ENCODE measurements at places on chromosomes 6 and 20.

DNA sequence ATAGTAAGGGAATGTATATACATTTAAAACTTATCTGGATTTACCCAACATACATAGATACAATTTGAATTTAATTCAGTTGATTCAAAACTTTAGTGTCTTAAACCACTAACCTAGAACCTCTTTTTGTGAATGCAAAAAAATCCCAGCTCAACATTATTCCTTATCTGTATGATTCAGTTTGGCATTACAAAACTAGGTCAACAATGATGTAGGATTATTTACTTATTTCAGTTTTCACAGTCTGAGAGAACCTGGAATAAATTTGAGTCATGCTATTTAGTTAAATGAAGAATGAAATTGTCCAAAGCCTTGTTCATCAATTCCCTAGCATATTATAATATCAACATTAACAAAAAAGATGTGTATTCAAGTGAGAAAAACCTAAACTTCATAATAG is 7.4 kb upstream of the PLCB1 start:
- no peak for DNase-seq

DNA sequence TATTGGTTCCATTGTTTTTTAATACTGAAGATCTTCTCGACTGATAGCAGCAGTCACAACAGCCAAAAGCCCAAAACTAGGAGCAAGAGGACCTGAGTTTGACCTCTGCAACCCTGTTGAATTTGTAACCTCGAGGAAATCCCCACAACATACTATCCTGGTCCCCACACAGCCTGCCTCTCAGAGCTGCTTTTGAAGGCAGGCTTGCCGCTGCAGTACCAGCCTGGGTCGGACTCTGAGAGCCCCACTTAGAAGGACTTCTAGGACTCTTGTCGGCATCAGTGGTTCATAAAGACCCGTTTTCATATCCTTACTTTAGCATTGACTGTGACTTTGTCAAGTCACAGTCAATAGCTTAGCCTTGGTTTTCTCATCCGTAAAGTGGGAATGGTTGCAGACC is 49.3 kb downstream of the EBF4 start:
- DNase-seq = no peak

- DNase-seq = no peak
Measured at GRCh38 chr20:40743141-40743775, 54.2 kb upstream of the MAFB start.

DNA sequence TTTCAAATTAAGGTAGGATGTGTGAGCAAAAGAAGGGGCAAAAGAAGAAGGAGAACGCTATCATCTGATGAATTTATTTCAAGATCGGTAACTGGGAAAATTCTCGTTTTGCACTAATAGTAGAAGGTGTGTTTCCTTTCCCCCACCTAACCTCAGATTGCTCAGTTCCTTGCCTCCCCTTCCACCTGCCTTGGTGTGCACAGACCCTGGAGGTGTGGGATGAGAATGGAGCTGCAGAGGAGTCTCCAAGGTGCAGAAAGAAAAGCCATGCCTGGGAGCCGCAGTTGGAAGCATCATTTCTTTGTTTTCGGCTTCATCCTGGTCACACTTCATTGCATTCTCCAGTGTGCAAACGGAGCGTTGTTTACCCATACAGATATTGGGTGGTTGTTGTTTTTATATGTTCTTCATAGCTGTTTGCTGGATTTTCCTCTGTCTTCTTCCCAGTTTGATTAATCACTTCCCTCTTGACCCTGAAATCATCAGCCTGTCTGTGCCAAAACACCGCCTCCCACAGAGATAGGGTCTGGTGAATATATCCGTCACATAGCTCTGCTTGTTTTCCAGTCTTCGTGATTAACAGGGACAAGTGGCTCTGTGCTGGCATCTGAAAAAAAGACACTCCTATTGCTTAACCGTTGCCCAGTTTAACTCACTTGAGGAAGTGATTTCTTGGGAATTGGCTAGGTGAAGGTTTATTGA is 40.2 kb upstream of the NEDD9 start:
- peak; percentile 20 for DNase-seq

- no peak for DNase-seq
Measured at GRCh38 chr6:46906776-46907175, 15.0 kb downstream of the ADGRF5 start.

DNA sequence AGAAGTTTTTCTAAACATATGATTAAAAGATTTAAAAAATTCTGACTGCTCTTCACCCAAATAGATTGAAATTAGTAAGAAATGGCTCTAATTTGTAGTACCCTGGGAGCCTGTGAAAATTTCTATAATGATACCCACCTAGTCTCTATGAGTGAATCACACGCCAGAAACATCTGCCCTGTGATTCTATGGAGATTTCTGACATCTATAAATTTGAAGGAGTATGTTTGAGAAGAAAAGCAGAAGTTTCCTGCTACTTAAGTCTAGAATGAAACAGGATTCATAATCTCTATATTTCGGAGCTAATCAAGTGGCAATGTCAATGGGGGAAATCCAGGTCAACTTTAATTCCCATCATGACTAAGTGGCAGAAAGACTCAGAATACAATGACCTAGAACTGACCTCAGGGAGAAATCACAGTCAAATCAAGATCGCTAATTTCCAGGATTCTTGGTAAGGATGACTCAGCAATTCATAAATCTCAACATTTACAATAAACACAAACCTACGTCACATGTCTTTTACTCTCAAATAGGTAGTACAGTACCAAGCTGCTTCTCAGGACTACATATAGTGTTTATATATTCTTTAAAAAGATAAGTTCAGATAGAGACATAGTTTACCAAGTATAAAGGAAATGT is 186.2 kb upstream of the TNFAIP3 start:
- DNase-seq = peak; percentile 77

GRCh38 chr20:63957004-63957689 is 931 bp upstream of the UCKL1 start:
- DNase-seq = peak; percentile 61

DNA sequence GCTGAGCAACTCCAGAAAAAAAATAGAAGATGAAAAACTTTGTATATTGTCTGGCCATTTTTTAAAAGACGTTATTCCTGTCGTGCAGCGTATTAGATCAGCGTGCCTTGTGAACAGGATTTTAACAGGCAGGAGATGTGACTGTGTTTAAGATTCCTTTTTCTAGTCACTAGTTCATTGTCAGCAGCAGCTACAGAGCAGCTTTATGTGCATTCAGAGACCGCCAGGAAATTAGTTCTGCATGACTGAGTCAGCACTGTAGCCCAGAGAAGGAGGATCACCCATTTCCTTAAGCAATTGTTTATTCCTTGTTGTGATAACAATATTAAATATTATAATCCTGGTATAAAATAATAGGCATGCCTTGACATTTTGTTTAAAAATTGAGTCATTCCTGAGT is 75.4 kb upstream of the ADGRB3 start:
- DNase-seq = no peak

DNA sequence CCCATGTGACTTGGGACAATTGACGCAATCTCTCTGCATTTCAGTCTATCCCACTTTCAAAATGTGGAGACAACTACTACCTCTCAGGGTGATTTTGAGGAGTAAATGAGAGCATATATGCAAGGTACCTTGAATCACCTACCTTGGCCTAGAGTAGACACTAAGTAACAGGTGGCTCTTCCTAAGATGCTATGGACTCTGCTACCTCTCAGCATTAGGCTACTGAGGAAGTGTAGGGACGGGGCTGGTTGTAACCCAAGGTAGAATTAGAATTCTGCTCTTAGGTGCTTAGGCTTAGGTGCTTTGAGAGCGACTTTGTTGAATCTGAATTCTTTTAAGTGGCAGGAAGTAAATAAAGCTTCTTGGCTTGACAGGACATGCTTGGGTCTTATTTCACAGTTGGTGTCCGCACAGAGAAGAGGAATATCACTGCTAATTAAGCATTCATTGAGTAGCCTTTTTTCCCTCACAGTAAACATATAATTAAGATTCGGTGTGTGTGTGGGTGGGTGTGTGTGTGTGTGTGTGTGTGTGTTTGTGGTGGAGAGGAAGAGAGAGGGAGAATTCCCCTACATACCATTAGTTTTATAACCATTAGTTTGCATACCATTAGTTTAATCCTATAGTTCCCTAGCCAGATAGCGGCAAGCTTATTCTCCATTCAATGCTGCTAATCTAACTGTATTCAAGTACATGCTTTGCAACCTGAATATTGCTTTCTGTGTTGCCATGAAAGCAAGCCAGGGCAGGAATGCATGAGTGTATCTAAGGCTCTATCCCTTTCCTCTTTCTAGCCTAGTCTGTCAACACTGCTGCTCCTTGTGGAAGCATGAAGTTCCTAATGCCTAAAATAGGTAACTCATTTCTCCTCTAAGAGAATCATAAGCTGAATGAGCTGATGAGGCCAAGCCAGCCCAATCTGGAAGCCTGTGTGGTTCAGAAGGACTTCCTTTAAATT is 112.5 kb downstream of the IPCEF1 start:
- DNase-seq = no peak

DNA sequence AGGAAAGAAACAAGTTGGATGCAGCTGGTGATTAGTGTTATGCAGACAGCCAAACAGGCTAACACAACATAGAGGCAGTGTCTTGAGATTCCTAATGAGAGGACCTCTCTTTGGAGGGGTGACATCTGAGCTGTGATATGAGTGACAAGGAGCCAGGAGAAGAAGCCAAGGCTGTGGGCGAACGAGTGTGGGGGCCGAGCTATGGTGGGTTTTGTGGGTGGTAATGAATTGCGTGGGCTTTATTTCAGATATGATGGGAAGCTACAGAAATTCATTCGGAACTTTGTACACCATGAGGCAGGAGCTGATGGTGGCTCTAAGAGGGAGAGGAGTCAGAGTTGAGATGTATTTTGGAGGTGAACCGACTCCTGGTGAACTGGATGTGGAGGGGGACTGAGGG is 250.8 kb upstream of the RNF24 start:
- DNase-seq = no peak

DNA sequence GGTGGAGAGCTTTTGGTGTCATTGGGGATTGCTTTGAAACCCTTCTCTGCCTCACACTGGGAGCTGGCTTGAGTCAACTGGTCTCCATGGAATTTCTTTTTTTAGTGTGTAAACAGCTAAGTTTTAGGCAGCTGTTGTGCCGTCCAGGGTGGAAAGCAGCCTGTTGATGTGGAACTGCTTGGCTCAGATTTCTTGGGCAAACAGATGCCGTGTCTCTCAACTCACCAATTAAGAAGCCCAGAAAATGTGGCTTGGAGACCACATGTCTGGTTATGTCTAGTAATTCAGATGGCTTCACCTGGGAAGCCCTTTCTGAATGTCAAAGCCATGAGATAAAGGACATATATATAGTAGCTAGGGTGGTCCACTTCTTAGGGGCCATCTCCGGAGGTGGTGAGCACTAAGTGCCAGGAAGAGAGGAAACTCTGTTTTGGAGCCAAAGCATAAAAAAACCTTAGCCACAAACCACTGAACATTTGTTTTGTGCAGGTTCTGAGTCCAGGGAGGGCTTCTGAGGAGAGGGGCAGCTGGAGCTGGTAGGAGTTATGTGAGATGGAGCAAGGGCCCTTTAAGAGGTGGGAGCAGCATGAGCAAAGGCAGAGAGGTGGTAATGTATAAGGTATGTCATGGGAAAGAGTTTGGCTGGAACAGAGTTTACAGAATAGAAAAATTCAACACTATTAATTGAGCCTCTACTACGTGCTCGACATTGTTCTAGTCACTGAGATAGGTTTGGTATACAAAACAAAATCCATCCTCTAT is 31.2 kb downstream of the SRSF3 start:
- DNase-seq = no peak

GRCh38 chr6:149233056-149233715 is 84.3 kb upstream of the TAB2 start:
- DNase-seq = peak; percentile 45

- peak; percentile 52 for DNase-seq
Measured at GRCh38 chr6:157669747-157670216, 153.3 kb upstream of the SNX9 start.

- no peak for DNase-seq
Measured at GRCh38 chr6:168097221-168097620, 18.2 kb upstream of the FRMD1 start.

GRCh38 chr6:21039926-21040325 is 505.7 kb downstream of the CDKAL1 start:
- DNase-seq = no peak

- no peak for DNase-seq
Measured at GRCh38 chr20:34946661-34947060, 8.9 kb downstream of the GSS start.
